Dorsolateral prefrontal cortex (tissue), 122 donors: ENCODE measurements at places on chromosomes 7 and 10.

- DNase-seq: no peak
Measured at GRCh38 chr7:84841809-84842208, 345.0 kb downstream of the SEMA3D start.

DNA sequence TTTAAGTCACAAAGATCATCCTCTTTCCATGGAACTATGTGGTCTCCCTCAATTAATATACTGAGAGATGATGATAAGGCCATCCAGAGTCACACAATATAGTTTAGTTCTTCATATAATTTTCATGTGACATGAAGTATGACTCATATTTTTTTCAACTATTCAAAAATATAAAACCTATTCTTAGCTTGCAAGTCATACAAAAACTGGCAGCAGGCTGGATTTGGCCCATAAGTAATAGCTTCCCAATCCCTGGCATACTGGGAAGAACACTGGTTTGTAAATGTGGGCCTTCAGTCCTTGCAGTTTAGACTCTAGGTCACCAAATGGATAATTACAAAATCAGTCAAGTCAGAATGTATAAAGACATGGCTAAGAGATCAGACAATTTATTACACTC is 356.6 kb downstream of the PPP1R3A start:
- no peak for DNase-seq

DNA sequence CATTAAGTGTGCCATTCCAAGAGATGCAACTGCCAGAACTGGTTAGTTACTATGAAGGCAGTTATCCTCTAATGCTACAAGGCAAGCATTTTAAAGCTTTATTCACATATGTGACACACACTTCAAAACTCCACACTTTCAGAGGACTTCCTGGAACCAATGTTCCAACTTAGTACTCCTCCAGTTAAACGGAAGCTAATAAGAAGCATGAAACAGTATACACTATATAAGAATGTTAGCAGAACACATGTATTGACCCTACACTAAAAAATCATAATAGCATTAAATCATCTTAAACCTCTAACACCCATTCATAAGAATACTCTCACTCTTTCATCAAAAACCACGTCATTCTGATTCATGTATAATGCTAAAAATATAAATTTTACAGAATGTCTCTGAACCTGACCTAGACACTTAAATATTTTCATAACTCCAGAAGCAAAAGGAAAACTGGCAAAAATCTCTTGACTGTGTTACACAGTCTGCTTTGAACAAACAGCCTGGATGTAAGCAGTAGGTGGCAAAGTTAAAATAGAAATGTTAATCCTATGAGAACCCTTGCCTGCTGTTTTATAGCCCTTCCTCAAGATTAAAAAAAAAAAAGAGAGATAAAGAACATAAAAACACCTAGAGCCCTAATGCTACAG is 135.0 kb downstream of the SEMA3C start:
- DNase-seq: no peak

DNA sequence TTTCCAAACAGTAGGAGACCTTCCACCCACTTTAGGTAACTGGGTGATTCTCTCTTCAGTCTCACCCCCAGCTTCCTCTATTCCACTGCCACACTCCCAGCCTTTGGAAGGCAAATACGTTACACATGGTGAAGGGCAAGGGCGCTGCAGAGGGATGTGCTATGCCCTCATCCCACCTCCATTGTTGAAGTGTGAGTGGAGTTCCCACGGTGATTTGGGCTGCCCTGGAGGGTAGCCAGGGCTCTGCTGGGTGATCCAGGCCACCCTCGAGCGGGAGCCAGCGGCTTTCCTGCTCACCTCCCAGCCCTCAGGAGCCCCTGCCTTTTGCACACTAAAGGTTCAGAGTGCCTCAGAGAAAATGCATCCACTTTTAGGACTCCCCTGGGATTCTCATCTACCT is 181.1 kb downstream of the ZMYND11 start:
- DNase-seq: no peak

DNA sequence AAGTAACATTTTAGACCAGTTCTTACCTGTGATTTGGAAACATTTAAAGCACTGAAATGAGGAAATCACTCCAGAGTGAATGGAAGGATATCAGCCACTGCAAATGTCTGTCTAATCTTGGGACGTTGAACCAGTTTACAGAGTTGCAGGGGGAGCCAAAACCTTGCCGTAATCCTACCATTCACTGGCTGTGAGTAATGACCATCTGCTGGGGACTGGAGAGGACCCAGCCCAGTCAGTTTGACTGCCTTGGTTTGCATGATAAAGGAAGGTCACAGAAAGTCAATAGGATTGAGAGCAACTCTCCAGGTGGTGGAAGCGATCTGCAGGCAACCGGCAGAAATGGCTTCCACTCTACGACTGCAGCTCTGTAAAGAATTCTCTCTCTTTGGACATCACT is 167.2 kb downstream of the AKR1D1 start:
- no peak for DNase-seq

DNA sequence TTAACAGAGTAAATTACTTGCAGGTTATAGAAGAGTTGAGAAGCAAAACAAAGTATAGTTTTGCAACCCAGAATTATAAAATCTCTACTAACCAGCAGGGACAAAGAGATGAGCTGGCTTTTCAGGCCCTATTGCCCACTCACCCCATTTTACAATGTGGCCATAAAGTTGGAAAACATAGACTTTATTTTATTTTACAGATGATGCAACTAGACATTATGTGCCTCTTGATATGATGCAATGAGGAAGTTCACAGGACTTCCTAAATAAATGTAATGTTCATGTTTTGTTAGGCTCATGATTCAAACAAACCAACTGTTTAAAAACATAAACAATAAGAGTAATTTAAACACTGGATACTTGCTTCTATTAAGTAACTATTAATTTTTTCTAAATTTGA is 141.1 kb upstream of the WNT16 start:
- DNase-seq: no peak

DNA sequence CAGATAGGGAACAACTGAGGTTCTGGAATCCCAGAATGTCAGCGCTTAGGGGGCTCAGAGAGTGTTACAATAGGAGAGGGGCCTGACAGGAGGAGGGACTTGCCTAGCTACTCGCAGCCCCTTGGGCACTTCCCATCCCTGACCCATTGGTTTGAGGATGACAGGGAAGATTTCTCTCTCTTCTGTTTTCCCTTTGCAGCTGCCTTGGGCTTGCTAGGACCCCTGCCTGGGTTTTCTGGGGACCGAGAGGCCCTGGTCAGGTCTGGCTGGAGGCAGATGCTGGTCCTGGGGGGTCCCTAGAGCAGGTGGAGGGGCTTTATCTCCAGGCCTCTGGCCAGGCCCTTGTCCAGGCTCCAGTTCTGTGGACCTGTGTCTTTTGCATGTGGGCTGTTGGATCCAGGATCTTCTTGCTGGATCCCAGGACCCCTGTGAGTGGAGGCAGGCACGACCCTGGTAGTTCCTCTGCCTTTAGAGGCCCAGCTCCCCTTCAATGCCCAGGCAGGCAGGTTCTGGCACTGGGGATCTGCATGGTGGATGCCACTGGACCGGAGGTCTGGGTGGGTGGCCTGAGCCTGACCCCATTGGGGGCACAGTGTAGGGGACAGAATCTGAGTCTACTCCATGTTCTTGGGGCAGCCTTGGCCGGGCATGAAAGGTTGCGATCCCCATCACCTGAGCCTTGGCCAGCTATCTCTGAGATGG is 26.9 kb downstream of the RAMP3 start:
- DNase-seq: no peak

GRCh38 chr10:97171001-97171400 is 14.8 kb downstream of the SLIT1 start:
- no peak for DNase-seq

DNA sequence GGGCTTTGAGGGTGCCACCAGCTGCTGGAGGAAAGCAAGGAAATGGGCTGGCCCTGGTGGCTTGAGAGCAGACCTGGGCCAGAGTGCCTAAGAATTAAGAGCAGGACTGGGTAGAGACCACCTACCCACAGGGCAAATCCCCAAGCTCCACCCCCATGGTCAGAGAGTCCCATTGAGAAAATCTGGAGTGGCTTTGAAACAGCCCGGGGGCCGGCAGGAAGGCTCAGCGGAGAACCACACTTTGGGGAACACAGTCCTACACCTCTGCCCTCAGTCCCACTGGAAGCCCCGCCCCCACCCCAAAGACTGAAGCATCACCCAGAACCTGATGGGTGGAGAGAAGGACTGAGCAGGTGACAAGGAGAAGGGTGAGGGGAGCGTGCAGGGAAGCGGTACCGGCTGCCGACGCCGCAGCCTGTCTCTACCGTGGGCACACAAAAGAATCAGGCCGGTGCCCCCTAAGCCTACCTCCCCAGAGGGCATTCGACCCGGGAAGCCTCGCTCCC is 3.6 kb downstream of the SMARCD3 start:
- DNase-seq: no peak

GRCh38 chr10:100864978-100865377 is 47.8 kb upstream of the SLF2 start:
- DNase-seq: peak; percentile 28

- no peak for DNase-seq
Measured at GRCh38 chr7:95766657-95767056, 5.7 kb upstream of the DYNC1I1 start.

DNA sequence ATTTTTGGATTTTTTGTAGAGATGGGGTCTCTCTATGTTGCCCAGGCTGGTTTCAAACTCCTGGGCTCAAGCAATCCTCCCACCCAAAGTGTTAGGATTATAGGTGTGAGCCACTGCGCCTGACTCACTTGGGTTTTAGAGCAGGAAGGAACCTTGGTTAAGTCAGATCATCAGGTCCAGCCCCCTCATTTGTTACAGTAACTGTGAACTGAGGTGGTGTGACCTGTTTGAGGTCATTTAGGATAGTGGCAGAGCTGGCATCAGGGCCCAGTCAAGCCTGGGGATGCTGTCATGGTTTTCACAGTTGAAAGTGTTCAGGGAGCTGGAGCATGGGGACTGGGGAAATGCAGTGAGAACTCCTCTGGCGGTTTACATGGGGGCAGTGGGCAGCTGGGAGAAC is 159.6 kb downstream of the TAX1BP1 start:
- DNase-seq: no peak

DNA sequence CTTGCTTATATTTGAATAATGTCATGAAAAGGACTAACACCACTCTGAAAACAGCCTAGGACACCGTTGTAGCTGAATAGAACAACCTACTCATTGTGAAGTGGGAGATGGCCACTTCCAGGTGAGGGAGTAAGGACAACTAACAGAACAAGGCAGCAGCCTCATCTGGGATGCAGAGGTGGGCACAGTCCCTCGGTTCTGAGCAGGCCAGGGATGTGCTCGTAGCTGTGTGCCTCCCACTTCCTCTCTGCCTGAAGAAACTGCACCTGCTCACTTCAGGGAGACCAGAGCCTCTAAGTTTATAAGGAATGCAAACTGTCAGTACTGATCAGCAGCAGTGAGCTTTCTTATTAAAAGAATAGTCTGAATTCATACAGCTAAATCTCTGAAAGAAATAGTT is 2.5 kb downstream of the VSTM4 start:
- no peak for DNase-seq

DNA sequence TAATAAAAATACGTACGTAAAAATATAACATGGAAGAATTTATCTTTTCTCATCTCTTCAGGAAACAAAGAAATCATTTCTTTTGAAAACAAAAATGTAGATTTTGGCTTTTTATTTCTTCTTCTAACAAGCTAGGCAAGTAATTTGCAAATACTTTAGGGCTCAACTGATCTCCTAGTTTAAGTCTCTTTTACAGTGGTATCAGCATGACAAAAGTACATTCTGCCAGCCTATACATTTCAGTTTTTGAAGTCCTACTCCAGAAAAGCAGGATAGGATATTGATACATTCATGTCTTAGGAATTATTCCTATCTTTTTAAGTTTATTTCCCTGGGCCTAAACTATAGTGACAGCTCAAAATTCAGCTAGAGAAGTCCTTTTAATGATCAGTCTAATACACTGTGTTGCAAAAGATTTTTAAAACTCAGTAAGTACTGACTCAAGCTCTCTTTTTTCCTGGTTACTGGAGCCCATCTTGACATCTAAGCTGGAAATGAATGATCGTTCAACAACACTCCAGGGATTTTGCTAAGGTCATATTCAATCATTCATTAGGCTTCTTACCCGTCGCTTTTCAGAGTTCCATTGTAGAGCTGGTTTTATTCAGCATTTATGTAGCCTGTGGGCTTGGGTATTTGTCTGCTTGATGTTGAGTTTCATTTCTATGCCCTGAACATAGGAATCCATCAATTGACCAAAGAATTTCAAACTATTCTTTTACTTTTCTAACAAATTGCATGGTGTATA is 12.2 kb upstream of the FAM53B start:
- no peak for DNase-seq

DNA sequence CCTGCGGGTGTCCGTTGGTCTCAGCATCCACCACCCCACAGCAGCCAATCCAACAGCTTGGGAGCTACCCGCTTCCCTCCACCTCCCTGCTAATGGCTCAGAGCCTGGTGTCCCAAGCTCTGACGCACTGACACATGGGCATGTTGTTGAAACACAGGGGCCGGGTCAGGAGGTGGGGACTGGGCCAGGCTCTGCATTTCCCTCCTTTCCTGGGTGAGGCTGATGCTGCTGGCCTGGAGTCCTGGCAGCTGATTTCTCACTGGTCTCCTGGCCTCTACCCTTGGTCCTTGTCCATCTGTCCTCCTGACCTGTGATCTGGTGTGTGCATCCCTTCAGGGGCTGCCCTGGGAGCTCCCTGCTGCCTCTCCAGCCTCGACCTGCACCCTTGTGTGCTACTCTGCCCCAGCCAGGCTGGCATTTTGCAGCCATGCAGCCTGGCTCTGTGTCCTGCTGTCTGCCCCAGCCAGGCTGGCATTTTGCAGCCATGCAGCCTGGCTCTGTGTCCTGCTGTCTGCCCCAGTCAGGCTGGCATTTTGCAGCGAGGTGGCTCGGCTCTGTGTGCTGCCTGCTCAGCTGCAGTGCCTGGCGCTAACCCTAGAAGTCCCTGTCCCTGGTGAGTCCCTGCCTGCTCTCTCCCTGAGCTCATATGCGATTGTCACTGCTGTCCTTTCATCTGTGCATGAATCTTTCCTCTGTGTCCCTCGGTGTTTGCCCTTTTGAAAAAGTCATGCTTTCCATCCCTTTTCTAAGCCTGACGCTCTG is 14.0 kb downstream of the AMZ1 start:
- peak; percentile 90 for DNase-seq

DNA sequence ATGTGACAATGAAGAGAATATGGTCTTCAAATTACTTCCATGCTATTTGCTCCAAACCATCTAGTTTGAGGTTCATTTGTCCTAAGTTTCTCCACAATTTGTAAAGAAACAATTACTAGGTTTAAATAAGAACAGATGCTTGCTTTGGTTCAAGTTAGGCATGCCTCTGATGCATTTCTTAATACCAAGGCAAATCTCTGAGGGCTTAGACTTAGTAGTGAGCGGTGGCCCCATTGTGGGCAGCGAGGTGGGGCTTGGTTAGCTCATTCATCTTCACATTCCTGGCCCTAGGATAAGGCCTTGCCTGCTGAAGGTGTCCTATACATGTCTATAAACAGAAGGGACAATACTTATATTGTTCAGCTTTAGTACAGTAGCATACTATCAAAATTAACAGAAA is 52.4 kb upstream of the RHEB start:
- DNase-seq: no peak
